ENCODE measurements at places on chromosomes 2 and 18. TPM values are rescaled to one million over a fixed set of nuclear protein-coding genes. Genes with fewer than 3 reads are reported as not detected.

The NT5DC4 gene
- total RNA-seq, result not detected

The CYP27A1 gene
- total RNA-seq, result 16.4 TPM

The AGAP1 gene
- total RNA-seq, result 43.2 TPM

The PSMA8 gene
- total RNA-seq, result not detected

The COL4A3 gene
- total RNA-seq, result 23.3 TPM

The CYS1 gene
- 4.0 TPM for total RNA-seq

The CNTNAP5 gene
- 1.5 TPM for total RNA-seq

The RAB11FIP5 gene
- 26.1 TPM for total RNA-seq

The CD28 gene
- 0.21 TPM for total RNA-seq

All from ureter (tissue), 1 donor.